Omental fat pad (tissue), 4 donors: ENCODE measurements at places on chromosomes 5 and 9. TPM values are rescaled to one million over a fixed set of nuclear protein-coding genes. Genes with fewer than 3 reads are reported as not detected.
A peak's percentile ranks its signal among the peaks of the same experiment; 100 is the strongest.

The C9orf78 gene
- total RNA-seq = 44.4 TPM

DNA sequence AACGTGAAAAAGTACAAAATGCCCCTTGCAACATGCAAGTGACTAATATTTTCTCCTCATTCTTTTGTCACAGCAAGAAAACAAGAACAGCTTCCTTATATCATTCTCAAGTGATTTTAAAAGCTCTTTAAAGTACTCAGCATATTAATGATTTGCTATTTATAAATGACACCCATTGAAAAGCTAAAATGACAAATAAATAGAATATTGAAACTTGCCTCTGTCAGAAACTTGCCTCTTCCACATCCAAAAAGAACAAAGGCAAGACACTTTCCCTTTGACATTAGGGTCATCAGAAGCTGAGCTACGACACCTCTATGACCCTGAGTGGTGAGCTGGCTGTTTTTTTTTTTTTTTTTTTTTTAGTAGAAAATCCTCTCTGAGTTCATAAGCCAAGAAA is 339.6 kb upstream of the ITGA1 start:
- no peak for DNase-seq

DNA sequence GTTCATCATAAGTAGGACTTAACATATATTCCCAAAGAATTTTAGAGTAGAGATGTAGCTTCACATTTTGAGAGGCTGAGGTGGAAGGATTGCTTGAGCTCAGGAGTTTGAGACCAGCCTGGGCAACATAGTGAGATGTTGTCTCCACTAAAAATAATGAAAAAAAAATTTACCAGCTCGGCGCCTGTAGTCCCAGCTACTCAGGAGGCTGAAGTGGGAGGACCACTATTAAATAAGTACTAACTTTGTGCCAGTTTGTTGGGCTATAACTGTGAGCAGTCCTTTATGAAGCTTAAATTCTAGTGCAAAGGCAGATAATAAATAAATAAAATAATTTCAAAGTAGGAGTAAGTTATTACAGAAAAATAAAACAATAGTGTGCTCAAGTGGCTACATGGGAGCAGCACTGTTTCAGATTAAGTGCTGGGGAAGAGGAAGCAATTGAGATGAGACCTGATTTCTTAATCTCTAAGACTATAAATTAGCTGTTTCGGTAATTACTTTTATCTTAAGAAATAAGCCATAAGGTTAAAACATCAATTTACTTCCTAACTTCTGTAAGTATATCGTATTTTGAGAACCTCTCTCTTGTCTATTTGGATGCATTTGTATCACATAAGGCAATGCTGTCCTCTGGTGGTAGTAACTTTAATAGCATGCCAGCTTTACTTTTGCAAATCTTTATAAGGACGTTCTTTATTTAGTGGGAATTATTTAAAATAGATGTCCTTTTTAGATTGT is 98.9 kb downstream of the CSNK1G3 start:
- no peak for DNase-seq

The GEMIN5 gene
- total RNA-seq = 13.5 TPM

GRCh38 chr9:78191931-78192330 is 43.9 kb upstream of the CEP78 start:
- no peak for DNase-seq

The WWC1 gene
- total RNA-seq = 92.6 TPM

DNA sequence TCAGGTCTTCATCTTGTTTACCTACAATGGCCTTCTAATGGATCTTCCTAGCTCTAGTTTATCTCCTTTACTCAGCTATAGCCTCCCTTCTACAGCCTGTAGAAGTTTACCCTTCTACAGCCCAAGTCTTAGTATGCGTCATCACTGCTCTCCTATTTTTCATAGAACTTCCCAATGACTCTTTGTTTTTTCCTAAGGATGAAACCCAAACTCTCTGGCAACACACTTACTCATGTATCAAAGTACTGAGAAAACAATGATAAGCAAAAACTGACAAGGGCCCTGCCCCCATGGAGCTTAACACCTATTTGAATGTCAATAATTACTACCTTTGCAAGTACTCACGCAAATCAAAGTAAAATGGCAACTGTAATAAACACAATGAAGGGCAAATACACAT is 33.7 kb downstream of the LEAP2 start:
- no peak for DNase-seq

GRCh38 chr5:93894601-93895354 is 153.4 kb upstream of the POU5F2 start:
- no peak for DNase-seq

GRCh38 chr5:149313151-149313841 is 32.0 kb upstream of the GRPEL2 start:
- no peak for DNase-seq

- DNase-seq = no peak
Observed at GRCh38 chr9:94056442-94056974, 27.8 kb upstream of the PTPDC1 start.

DNA sequence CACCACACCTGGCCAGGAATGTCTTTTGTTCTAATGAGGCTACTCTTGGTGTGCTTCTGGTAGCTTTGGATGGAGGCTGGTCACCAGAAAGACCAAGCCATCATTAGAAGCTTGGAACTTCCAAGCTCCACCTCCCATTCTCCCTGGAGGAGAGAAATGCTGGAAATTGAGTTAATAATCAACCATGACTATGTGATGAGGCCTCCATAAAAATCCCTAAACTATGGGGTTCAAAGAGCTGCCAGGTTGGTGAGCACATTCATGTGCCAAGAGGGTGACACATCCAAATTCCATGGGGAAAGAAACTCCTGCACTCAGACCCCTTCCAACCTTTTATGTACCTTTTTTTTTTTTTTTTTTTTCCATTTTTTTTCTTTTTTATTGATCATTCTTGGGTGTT is 105.5 kb upstream of the SPATA31C2 start:
- DNase-seq = no peak

GRCh38 chr5:157608972-157609565 is 33.5 kb upstream of the ADAM19 start:
- DNase-seq = no peak

DNA sequence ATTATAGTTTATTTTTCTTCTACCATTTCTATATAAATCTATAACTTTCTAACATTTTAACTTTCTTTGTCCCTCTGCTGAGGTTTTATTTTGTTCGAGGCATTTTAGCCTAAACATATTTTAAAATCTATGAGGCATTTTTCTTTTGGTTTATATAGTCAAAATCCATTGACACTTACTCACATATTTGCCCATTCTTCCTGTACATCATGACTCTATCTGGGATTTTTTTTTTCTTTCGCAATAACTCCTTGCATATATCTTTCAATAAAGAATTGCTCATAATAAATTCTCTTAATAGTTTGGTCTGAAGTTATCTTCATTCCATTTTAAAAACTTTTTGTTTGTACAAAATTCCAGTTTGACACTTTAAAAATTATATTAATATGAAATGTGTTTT is 632.3 kb downstream of the TLE4 start:
- no peak for DNase-seq

GRCh38 chr5:27083449-27084415 is 45.3 kb upstream of the CDH9 start:
- no peak for DNase-seq

DNA sequence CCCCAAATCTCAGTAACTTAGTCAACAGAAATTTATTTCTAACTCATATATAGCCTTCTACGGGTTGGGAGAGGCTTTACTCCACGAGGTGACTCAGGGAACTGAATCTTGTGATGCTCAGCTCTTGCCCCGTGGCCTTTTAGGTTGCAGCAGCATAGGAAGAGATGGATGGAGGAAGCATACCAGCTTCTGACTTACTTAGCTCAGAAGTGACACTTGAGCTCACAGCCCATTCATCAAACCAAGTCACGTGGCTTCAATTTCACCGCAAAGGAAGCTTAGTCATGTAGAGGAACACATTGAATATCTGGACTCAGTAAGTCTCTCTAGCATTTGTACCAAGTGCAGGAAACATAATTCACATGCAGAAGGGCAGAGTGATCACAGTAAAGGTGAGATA is 124.1 kb upstream of the KCNN2 start:
- no peak for DNase-seq

GRCh38 chr5:31104775-31105174 is 88.7 kb upstream of the CDH6 start:
- DNase-seq = no peak

DNA sequence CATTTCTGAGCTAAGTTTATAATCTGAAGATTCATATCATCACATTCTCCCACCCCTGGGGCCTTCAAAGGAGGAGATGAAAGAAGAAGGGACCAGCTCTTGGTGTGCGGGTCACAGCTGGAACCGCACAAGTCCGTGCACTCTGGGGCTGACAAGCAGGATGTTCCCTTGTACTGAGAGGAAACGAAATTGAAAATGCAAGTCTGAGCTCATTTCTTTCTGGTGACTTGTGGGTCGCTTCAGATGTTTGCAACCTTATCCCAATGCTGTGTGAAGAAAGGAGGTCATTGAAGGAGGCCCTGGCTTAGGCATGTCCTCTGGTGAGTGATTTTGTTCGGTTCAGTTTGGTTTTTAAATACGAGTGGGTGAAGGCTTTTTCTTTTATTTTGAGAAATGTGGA is 59.6 kb downstream of the C9orf152 start:
- DNase-seq = no peak

- DNase-seq = peak; percentile 52
Observed at GRCh38 chr5:150544611-150545219, 36.8 kb downstream of the NDST1 start.

DNA sequence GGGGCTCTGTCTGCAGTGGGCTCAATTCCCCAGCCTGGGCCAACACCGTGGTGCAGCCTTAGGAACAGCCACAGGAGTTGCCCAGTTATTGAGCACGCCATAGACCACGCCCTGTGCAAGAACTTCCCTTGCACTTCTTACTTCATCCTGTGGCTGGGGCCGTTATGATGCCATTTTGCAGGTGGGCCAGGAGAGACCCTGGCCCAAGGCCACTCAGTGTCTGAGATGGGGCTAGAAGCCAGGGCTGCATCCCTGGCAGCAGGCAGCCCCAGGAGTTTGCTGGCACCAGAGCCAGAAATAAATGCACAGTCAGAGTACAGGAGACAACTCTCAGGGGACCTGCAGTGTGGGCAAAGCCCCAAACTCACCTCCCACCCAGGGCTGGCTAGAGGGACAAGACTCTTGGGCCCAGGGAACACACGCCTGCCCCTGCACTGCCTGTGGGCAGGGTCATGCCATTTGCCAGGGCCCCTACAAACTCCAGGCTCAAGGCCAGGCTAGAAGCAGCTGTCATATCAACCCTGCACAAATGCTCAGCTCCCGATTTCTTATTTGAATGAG is 6.7 kb downstream of the CORO2A start:
- DNase-seq = no peak

DNA sequence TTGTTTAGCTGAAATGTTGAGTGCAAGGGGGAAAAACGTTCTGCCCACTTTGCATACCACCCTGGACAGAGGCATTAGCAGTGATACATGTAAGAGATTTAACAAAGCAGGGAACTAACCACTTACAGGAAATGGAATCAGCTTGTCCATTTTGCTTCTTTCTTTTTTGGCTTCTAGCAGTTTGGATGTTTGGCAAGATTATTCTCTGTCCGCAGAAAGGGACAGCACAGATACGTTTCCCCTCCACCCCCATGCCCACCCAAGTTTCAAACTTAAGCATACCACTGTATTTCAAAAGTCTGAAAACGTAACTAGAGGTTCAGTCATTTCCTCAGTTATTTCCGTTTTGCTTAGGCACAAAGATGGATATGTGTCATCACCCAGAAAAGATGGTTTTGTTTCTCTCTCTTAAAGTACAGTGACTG is 118.4 kb downstream of the GDNF start:
- DNase-seq = no peak

DNA sequence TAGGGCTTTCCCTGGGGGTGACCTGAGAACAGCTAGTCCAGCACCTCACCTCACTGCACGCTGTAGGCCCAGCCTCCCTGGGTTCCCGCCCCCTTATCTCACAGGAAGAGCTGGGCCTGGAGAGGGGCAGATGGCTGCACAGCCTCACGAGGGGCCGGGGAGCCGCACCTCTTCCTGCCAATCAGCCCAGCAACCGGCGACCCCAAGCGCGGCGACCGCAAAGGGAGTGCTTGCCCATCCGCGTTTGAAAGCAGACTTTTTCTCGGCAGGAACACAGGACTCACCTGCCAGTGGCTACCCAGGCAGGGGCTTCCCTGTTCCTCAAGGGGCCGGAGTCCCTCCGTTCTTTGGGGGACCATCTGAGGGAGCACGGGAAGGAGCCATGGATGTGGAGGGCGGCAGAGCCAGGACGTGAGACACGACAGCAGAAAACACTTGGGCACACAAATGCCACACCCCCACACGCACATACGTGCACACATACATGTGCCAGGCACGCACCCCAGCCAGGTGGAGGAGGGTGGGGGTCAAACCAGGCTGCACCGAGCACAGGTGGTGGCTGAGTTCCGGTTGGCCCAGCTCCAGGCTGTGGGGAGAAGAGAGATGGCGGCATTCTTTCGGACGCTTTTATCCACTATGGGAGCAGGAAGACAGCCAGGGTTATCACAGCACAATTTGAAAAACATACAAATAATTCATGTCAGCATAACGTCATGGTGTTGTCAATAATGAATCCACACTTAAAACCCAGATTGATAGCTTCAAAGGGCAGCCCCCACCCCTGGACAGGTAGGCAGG is 11.3 kb downstream of the TMEM250 start:
- DNase-seq = no peak

DNA sequence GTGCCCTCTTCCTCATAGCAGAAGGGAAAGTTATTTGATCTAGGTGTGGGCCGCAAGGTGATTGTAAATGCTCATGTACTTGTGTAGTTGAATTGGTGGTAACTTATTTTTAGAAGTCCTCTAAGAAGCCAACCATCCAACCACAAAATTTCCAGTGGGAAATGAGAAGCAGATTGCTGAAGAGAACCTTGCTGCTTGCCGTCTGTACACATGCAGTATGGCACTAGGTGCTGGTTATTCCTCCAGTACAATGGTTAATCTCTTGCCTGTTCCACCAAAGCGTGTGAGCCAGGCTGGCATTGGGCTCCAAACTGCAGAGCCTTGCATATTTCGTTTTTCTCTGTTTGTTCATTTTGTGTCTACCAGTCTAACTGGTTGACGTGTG is 28.0 kb downstream of the PIP5K1B start:
- no peak for DNase-seq

DNA sequence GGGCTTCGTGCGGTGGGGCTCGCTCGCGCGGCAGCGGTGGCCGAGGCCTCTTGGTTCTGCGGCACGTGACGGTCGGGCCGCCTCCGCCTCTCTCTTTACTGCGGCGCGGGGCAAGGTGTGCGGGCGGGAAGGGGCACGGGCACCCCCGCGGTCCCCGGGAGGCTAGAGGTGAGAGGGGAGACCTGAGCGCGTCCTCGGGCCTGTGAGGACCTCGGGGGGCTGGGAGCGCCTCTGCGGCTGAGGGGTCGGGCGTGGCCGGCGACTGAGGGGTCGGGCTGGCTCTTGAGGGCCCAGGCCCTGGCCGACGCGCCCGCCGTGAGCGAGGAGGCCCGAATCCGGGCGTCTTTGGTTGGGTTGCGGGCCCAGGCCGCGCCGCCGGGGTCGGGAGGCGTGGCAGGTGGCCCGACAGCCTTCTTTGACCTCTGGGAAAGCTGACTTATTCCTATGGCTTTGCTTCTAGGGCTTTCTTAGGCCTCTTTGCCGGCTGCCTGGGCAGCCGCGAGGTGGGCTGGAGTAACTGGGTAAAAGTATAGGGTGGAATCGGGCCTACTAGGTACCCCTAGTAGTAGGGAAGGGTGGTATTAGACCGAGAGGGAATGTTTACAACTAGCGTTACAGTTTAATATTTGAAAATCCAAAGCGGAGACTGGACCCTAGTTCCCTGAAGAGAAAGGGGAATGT is at the start of gene CANX:
Gene CANX (plus strand): TSS at position 33 of the 681 bp plus-strand sequence. CDS start 6,715 bp downstream, outside the sequence.
- no peak for DNase-seq
